ENCODE measurements at places on chromosomes 3 and 15.
A peak's percentile ranks its signal among the peaks of the same experiment; 100 is the strongest.

DNA sequence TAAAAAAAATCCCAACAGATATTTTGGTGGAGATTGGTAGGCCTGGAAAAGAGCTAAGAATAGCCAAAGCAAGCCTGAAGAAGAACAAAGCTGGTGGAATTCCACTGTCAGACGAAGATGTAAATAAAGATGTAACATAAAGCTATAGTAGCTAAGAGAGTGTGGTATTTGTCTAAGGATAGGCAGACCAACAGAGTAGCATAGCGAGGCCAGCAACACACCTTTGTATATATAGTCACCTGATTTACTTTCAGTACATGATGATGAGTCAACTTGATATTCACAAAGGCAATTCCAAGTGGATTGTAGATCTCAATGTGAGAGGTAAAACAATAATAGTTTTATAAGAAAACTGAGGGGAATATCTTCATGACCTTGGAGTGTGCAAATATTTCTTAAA lies 53.6 kb upstream of the SYN2 start:
- DNase-seq = no peak

DNA sequence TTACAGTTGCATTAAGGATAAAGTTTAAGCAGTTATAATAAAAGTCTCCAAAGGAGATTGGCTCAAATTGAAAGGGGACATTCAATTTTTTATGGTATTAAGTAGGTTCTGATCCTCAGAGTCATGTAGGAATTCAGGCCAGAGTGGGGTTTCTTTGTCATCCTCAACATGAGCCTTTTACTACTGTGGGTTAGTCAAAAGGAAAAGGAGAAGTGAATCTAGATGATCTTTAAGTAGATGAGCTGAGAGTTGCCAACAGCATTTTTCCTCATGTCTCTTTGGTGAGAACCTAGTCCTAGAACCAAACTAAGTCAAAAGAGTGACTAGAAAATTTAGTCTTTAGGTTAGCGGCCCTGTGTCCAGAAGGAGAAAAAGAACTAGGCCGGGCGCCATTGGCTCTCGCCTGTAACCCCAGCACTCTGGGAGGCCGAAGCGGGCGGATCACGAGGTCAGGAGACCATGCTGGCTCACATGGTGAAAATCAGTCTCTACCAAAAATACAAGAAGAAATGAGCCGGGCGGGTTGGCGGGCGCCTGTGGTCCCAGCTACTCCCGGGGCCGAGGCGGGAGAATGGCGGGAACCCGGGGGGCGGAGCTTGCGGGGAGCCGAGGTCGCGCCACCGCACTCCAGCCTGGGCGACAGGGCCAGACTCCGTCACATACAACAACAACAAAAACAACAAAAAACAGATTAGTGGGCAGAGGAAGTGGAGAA lies 4.2 kb upstream of the CHL1 start:
- DNase-seq = no peak

DNA sequence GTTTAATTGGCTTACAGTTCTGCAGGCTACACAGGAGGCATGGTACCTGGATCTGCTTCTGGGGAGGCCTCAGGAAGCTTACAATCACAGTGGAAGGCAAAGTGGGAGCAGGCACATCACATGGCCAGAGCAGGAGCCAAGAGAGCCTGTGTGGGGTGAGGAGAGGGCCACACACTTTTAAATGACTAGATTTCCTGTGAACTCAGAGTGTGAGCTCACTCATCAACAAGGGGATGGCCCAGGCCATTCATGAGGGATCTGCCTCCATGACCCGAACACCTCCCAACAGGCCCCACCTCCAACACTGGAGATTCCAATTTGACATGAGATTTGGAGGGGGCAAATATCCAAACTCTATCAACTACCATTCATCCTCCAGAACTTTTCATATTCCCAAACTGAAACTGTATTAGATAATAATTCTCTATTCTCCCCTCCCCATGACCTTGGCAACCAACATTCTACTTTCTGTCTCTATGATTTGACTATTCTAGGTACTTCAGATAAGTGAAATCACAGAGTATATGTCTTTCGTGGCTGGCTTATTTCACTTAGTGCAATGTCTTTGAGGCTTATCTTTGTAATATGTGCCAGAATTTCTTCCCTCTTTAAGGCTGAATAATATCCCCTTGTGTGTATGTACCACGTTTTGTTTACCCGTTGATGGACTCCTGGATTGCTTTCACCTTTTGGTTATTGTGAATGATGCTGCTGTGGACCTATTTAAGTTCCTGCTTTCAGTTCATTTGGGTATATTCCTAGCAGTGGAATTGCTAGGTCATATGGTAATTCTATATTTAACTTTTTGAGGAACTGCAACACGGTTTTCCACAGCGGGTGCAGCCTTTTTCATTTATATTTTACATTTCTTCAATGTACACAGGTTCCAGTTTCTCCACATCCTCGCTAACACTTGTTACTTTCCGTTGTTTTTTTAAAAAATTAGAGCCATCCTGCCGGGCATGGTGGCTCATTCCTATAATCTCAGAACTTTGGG lies 43.8 kb downstream of the TKT start:
- no peak for DNase-seq

GRCh38 chr3:112111785-112112402 lies 21.2 kb downstream of the GCSAM start:
- peak; percentile 84 for DNase-seq

GRCh38 chr3:37973246-37974054 lies 17.1 kb upstream of the VILL start:
- DNase-seq = no peak

DNA sequence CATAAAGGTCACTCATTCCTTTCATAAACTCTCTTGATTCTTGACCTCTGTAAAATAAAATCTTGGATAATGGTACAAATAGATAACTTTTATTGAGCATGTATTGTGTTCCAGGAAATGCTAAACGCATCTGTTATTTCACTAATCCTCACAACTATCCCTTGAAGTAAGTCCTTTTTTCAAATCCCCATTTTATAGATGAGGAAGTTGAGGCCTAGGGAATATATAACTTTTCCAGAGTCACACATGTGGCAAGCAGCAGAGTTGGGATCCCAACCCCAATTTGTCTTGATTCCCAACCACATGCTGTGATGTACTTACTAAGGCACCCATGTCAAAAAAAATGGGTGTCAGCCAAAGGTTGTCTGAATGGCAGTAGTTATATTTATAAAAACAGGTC lies 6.3 kb downstream of the VPS39 start:
- no peak for DNase-seq
